ENCODE measurements at places on chromosomes 3 and 15. TPM values are rescaled to one million over a fixed set of nuclear protein-coding genes. Genes with fewer than 3 reads are reported as not detected.

CD96 gene
- 142 TPM for total RNA-seq

BTLA gene
- total RNA-seq: 13.2 TPM

HACD3 gene
- total RNA-seq: 30.2 TPM

ALDH1A3 gene
- not detected for total RNA-seq

FAM3D gene
- not detected for total RNA-seq

MKRN2OS gene
- not detected for total RNA-seq

FBXL2 gene
- total RNA-seq: not detected

LRIG1 gene
- 13.0 TPM for total RNA-seq

BFSP2 gene
- total RNA-seq: 1.1 TPM

CTXND1 gene
- not detected for total RNA-seq

DNA sequence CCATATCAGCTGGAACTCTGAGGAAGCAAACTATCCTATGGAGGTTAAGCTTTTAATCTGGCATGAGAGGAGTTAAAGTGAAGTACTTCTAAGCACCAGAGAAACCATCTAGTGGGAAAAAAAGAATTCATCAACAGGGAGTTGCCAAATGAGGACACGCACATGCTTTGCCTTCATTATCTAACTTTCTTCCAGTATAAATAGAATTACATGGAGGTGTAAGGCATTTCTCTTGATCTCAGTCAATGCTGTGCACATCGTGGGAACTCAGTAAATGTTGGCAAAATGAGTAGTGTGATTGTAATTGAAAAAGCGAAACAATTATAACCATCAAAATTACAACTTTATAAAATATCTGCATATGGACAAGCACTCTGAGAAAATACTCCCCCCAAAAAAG lies 8.0 kb upstream of the GSK3B start:
- no peak for DNase-seq

DNA sequence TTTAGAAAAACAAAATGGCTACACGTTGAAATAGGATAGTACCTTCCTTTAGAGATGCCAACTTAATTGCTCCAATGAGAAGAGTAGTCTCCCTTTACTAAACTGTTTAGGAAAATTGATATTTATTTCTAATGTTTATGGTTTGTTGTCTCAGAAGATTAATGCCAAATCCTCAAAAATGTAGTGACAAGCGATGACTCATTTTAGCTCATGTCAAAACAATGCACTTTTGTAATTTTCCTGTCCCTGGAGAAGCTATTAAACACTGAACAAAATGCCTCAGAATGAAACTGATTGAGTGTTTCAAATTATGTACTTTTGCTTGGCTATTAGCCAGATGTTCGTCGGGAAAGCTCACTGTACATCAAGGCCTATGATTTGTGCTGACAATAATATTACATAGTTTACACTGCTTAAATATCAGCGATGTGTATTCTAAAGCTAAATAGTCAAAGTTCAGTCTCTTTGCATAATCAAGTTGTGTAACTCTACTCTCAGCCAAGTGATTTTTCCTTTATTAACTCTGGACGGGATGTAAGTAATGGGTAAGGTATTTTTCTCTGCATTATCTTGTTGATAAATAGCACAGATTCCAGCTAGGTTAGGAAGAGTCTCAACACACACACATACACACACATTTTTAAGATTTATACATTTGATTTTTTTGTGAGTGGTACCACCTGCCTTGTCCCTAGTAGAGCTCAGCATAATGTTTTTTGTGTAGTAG lies 83.7 kb downstream of the CMSS1 start:
- DNase-seq: no peak

- DNase-seq: no peak
Measured at GRCh38 chr15:89139613-89140499, 51.6 kb downstream of the ABHD2 start.

GRCh38 chr15:41841131-41841530 lies 2.5 kb downstream of the PLA2G4B start:
- DNase-seq: no peak

GRCh38 chr3:134056464-134056891 lies 26.8 kb upstream of the SLCO2A1 start:
- DNase-seq: no peak

- DNase-seq: no peak
Measured at GRCh38 chr3:53503195-53503594, 8.8 kb downstream of the CACNA1D start.

DNA sequence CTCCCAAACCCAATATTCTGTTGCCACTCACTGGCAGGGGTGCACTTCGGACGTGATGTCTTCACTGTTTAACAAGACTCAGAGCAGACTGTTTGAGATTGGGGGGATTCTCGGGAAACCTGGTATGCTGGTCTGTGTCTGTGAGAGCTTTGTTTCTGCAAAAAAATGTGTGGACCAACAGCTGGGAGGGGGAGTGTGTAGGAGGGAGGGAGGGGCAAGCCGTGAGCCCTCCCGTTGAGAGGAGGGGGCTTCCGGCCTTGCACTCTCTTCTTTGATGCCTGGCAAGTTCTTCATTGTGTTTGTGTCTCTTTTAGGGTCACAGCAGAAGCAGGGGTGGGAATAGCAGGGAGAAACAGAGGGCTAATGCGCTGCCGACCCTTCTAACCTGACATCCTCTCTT lies 74.9 kb upstream of the NDN start:
- DNase-seq: no peak

DNA sequence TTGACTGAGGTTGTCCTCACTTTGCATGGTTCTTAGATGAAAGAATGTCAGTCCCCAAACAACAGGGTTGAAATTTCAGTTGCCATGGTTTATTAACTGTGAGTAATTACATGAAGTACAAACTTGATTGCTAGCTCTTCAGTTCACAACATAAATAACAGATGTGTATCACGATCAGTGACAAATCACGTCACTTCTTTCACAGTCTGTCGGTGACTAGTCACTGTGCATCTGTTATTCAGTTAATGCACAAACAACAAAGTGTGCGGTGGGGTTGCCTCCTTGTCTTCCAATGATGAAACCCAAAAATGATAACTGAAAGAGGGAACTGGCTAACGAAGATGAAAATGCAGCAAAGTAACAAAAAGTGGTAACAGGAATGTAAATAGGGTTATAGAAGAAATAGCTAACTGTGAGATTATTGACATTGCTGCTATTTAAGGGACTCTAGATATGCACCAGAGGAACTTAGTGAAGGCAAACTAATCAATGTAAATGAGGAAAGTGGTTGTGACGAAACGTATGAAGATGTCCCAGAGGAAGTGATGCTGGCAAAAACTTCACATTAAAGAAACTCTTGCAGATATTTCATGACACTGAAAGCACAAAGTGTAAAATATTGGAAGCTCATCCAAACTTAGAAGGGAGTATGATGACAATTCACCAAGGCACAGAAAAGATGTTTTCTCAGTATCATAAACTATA lies 159.3 kb downstream of the WDR76 start:
- DNase-seq: no peak

- DNase-seq: no peak
Measured at GRCh38 chr15:71545223-71545760, 265.1 kb upstream of the NR2E3 start.

DNA sequence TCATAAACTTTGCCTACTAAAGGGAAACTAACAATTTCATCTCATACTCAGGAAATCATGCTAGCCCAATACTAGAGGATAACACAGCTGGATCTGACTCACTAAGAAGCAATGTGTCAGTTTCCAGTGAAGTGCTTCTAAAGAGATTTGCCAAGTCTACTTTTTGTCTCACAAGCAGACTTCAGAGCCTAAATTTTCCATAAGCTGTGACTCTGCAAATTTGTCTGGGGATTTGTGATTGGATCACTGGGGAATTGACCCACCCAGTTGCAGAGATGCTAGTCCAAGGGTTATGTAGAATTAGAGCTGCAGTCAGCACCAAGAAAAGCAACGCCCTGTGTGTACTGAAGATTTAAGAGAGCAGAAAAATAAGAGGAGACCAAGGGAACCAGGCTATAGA lies 647.1 kb downstream of the NTRK3 start:
- no peak for DNase-seq

DNA sequence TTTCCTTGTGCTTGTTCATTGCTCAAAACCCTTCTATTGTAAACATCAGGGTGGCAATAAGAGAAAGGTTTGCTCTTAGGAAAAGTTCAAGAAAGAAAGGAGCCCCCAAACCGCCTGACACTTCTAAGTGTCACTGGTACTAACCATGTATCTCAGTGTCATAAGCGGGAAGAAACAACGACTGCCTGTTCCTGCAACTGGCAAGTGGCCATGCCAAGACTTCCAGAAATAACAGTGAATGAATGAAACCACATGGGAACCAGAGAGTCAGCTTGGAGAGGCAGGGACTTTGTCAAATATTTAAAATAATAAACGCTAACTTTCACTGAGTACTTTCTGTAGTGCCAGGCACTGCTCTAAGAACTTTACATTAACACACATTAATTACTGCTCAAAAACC lies 1.1 kb downstream of the PLSCR2 start:
- DNase-seq: no peak

- no peak for DNase-seq
Measured at GRCh38 chr3:68893600-68894239, 38.6 kb downstream of the TAFA4 start.

GRCh38 chr3:59502806-59503205 lies 453.0 kb upstream of the CFAP20DC start:
- DNase-seq: peak; percentile 68

DNA sequence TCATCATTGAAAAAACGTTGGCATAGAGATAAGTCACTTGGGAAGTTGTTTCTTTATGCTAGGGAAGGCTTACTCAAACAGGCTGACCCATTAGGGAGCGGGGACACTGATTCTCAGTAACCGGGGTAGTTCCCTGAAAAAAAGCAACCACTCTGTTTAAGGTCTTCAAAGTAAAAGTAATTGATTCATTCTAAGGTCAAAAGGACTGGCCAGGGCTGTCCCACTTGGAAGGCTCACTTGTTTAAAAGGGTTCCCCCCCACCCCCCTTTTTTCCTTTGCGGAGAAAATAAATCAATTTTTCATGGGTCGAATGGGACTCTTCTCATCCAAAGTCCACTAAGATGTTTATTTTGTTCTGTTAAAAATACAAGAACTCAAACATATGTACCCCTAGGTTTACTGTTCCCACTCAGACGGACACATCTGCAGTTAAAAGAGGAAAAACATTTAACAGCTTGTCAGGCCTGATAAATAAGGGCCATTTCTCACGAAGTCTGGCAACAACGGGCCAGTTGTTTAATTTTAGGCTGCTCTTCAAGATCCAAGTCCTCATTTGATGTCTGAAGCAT lies 53.0 kb downstream of the ARHGEF3 start:
- DNase-seq: no peak

GRCh38 chr15:49927189-49927861 lies 191.7 kb downstream of the ATP8B4 start:
- no peak for DNase-seq

DNA sequence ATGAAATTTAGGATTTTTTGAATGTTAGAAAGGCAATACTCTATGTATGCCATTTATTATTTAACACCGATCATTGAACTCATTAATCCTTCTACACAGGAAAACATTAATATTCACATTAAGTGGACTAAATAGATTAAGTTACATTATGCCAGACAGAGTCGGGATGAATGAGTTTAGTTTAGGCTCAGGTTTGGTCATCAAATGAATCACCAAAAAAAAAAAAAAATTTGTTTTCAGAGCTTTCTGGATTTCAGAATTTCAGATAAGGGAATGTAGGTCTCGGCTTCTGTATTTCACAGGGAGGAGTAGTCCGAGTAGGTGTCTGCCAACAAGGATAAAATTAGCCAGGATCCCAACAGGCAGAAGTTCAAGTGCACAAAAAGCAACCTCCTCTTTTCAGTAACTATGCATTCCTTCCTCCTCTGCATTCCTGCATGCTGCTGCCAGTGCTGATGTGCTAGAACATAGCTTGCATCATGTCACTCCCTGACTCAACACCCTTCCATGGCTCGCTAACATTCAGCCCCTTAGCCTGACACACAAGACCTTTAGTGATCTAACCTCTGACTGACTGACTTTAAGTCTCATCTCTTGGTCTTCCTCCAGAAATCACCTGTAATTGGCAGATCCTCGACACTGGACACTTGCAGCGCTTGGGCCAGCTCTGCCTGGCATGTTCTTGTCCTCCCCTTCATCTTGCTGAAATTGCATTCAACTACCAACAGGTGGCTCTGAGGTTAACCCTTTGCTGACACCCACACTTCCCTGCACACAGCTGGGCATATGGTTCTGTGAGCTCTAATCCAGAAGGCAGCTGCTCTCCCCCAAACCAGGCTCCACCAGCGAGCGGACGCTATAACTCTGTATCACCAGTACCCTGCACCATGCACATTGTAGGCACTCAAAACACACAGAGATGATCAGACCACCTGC lies 145.4 kb upstream of the PROK2 start:
- peak; percentile 21 for DNase-seq

DNA sequence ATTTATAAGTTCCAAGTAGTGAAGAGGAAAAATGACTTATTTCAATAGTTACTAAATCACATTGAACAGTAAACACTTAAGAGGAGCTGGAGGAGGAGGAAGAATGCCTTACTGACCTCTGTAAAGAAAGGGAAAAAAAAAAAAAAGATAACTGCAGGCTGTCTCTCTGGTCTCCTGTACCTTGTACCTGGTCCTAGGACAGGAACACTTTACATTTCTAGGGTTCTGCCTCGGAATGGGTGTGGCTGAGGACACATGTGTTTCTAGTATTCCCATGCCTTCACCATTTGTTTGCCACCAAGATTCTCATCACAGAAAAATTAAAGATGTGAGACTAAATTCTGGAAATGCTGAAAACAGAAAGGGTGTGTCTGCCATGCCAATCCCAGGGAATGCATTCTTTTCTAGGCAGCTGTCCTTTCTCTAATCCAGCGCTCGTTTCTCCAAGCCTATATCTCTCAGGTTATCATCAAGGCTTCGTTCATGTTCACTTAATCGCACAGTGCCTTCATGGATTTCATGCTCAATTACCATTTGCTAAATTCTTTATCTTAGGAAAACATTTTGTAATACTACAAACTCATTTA lies 1208.3 kb downstream of the OTOL1 start:
- DNase-seq: no peak

DNA sequence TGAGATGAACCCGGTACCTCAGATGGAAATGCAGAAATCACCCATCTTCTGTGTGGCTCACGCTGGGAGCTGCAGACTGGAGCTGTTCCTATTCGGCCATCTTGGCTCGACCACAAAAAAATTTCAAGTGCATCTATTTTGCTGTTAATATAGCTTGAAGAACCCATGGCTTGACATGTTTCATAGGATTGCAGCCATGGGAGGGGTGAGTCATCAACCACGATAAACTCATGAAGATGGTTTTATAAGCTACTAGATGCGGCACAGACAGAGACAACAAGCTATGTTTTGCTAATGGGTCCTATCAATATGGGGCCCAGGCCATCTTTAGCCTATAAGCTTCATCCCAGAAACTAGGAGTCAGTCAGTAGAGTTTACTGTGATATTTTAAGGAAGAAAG lies 100.4 kb upstream of the PHLDB2 start:
- peak; percentile 22 for DNase-seq

Measured in activated CD8-positive, alpha-beta T cell treated with anti-CD3 and anti-CD28 coated beads for 36 hours (primary cell).